ENCODE measurements at places on chromosomes 5 and 9.

- no peak for DNase-seq
Observed at GRCh38 chr9:130029223-130029973, 13.6 kb downstream of the FNBP1 start.

- no peak for DNase-seq
Observed at GRCh38 chr9:86470326-86470725, 116.1 kb upstream of the TUT7 start.

- no peak for DNase-seq
Observed at GRCh38 chr5:77993855-77994318, 217.7 kb upstream of the TBCA start.

GRCh38 chr5:25095261-25095660 lies 450.5 kb upstream of the CDH10 start:
- DNase-seq = no peak

- peak; percentile 81 for DNase-seq
Observed at GRCh38 chr9:114385397-114386181, 2.2 kb downstream of the AKNA start.

DNA sequence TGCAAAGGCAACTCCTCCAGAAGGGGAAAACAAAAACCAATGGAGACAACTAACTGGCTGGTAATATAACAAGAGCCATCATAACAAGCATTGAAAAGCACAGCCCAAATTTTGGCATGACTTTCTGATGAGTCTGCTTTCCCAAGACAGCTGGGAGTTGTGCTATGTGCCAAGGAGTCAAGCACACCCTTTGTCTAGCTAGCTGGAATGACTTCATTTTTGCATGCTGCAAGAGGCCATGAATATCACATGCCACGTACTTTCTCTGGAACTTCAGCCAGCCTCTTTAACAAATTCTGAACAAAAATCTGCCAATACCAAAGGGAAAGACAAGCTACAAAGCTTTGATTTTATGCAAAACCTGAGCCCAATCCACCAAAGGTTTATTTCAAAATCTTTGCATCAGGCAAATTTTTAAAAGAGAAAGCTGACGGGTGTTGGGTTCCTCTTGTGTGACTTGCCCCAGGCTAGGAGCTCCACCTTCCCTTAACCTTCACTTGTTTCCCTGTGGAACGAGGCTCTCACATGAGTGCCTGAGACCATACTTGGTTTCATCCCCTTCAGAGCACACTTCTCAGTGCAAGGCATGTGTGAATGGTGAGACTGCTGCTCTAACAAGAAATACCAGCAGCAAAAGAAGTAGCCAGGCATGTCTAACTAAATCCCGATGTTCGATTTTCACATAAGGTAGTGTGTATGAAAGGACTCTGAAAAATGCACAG lies 47.3 kb downstream of the S1PR3 start:
- no peak for DNase-seq

DNA sequence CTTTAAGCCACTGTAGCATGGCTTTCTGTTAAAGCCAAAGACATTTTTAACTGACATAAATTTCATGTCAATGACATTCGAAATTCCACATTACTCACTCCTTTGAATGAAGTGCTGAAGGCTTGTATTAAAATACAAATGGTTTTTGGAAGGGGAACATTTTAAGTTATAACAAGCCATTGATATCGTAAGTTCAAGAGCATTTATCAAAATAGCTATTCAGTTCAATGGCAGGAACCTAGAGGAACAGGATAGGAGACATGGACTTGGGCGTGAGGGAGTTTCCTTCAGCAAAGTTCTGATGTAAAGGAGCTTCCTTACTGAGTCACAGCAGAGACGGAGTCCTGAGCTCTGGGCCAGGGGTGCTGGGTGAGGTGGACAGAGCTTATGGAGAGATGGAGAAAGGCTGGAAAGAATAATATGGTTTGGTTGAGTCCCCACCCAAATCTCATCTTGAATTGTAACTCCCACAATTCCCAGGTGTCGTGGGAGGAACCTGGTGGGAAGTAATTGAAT lies 631.8 kb downstream of the BNC2 start:
- DNase-seq = no peak

DNA sequence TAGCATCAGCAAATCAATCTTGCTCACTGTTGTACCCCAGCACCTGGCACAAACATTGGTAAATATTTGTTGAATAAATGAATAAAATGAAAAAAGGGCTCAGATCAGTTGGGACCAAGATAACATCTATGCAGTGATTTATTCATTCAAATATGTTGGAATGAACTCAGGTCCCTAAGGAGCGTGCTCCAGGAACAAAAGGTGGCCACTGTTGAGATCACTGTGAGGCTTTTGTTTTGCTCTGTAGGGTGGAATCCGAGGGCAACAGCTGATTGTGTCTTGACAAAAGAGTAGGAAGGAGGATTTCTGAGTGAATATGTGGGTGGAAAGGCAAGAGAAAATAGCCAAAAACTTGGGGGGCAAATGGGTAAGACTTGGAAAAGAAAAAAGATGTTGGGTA lies 89.7 kb downstream of the PPP2R2B start:
- DNase-seq = no peak

DNA sequence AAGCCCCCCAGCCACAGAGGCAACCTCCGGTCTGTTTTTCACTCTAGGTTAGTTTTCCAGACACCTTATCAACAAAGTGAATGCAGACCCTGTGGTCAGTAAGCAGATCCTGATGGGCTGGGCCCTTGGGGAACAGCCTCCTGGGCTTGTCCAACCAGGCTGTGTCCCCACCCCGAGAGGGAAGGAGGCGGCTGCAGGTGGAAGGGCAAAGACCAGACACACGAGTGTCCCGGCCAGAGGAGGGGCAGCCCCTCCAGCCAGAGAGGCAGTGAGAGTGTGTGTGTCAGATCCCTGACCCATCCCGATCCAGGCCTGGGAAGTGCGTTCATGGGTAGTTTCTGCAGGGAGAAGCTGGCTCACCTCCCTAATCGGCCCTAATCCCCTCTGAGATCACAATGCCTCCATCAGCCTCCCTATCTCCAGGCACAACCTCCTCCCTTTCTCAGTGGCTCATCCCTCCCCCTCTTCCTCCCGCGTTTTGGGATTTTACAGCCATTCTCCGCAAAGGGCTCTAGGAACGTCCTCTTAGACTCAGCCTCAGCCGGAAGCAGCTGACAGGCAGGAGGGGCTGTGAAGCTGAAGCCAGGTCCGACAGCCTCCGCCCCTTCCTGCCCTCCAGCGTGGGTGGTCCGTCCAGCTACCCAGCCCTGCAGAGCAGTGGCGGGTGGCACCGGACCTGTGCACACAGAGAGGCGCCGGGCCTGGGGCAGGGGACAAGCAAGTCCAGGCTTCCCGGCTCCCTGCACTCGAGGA lies 9.7 kb downstream of the SLC12A7 start:
- no peak for DNase-seq

DNA sequence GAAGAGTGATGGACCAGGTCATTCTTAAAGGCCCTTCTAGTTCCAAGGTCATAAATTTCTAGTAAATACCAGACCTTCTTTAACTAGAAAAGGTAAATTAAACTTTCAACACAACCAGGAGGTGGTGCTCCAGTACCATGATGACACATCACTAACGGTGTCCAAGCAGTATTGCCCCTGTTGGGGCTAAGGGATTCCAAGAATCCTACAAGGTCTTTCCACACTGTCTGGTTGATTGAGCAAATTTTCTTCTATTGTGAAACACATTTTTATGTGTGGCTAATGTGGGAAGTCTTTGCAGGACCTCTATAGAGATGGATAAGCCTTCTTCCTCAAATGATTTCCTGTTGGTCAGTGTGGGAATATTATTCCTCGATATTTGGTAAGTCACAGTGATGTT lies 459.6 kb upstream of the PAPPA start:
- no peak for DNase-seq

DNA sequence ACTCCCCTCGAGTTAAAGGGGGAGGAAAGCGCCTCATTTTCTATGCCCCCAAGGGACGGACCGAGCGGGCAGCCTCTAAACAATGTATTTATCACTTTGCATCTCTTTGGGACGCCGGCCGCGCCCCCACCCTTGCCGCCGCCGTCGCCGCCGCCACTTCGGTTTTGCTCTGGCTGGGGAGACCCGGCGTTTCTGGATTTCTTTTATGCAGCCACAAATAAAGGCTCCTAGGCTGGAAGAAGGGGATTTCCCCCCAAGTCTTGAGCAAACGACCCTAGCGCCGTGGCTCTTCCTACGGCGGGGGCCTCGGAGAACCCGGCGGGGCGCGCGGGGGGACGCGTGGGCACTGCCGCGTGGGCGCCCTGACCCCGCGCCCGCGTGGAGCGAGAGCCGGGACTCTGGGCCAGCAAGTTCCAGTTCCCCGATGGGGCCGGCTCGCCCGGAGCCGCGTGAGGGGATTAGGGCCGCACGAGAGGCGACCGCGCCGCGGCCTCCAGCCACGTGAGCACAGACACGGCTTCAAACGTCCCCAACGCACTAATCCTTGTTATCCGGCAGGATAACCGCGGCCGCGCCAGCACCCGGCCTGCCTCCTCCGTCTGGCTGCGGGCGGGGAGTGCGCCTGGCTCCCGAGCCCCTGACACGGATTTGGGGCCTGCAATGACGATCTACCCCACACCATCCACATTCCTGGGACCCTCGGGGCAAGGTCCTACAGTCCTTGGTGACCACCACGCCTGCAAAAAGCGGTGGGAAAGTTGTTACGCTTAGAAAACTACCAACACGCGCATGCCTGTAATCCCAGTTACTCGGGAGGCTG lies 7.9 kb upstream of the NEUROG1 start:
- no peak for DNase-seq

GRCh38 chr5:150492621-150493020 lies 15.3 kb upstream of the NDST1 start:
- DNase-seq = no peak

DNA sequence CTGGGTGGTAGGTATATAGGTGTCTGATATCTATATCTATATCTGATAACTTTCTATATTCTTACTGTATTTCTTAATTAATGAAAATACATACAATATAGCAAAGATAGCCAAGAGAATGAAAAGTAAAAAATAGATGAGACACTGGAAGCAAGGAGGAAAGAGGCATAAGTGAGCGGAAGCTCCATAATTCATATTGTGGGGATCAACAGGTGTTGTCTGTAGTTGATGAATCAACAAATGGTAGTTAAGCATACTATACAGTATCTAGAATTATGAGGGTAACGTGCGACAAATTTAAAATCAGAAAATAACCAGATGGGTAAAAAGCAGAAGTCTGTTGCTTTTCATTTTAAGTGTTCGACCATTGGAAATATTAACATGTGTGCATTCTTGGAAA lies 7.1 kb downstream of the SPTLC1 start:
- DNase-seq = no peak

- no peak for DNase-seq
Observed at GRCh38 chr9:16120231-16120641, 567.4 kb downstream of the CCDC171 start.

- no peak for DNase-seq
Observed at GRCh38 chr5:21910731-21911130, 942.4 kb downstream of the CDH12 start.

- DNase-seq = no peak
Observed at GRCh38 chr5:149024477-149024876, 38.4 kb downstream of the SH3TC2 start.

DNA sequence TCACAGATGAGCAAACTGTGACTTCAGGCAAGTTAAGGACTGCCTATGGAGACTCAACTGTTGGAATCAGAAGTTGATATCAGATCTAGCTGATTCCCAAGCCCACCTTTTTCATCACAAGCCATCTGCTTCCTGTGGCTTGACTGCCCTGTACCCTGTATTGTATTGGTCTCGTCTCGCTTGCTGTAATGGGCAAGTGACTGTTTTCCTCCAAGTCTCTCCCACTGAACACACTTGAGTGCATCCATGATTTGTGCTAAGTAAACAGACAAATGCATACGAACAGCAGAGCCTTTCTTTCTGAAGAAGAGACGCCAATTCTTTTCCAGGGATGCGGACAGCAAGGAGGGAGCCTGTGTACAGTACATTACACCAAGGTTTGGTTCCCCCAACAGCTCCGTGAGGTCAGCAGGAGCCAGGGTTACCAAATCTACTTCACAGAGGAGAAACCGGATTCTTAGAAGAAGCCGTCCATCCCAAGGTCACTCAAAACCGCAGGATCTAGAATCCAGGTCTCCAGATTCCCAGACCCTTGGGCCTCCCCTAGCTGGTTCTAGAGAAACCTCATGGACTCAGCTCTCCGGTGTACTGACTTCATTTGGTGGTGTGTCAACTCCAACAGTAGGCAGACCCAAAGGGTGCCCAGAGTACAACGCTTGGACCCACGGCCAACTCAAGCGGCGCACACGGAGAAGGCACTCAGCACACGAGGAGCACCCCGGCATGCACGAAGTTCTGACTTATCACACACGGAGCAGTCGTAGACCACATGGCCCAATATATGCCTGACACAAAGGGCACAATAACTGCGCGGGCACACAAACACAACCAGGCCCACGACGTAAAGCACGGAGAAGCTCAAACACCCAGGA lies 1.1 kb downstream of the BAG1 start:
- no peak for DNase-seq

GRCh38 chr5:69230181-69230580 lies 4.5 kb upstream of the CDK7 start:
- DNase-seq = no peak

GRCh38 chr9:124272118-124272517 lies 14.4 kb downstream of the NEK6 start:
- no peak for DNase-seq

DNA sequence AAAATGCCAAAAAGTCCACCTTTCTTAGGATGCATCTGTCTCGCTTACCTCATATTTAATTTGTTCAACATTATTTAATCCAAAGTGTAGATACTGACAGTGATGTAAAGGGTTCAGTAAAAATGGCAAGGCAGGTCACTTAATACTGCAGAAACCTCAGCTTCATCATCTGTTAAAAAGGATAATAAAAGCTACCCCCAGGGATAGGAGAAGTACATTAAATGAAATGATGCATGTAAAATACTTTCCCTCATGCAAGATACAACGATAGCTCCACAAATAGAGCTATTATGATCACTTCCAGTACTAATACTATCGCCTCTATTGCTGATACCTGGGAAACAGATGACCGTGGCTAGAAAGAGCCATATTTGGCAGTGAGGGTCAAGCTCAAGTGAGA lies 82.9 kb downstream of the SLC1A1 start:
- DNase-seq = no peak

GRCh38 chr5:945691-946551 lies 53.2 kb downstream of the TRIP13 start:
- DNase-seq = no peak

DNA sequence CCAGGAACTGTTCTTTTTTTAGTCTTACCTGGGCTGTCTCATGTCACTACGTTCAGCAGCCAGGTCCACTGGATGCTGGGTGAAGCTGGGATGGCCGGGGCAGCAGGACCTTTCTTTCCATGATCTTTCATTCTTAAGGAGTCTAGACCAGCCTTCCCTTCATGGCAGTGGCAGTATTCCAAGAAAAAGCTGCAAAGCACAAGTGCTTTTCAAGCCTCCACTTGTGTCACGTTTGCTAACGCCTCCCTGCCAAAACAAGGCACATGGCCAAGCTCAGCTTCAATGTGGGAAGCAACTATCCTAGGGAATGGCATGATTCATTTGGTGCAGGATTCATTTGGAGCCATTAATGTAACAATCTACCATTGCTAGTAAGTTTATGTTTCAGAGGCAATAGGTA lies 94.8 kb downstream of the RCL1 start:
- DNase-seq = no peak

GRCh38 chr9:124010665-124011321 lies 775 bp upstream of the LHX2 start:
- no peak for DNase-seq
